Stimulated activated CD8-positive, alpha-beta memory T cell treated with anti-CD3 and anti-CD28 coated beads, Interleukin-4, amount 100 ng/mL, for 1 hour (primary cell): ENCODE measurements at places on chromosomes 3 and 15.

DNA sequence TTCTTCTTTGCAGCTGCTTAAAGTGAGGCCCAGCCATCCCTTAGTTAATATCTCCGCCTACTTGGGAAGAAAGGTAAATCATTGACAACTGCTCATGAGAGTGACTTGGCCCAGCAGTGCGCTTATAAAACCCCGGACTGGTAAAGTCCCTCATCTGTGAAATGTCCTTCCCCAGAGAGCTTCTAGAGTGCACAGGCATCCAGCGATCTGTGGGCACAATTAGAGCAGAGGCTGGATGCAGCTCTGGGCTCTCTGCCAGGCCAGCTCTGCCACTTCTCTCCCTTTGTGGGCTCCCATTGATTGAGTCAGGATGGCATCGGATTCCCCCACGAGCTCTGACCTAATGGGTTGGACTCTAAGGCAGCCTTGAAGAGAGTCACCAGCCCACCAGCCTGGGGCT lies 219.0 kb upstream of the LINGO1 start:
- DNase-seq: no peak

- DNase-seq: no peak
Observed at GRCh38 chr3:45414823-45415222, 26.4 kb downstream of the LARS2 start.

DNA sequence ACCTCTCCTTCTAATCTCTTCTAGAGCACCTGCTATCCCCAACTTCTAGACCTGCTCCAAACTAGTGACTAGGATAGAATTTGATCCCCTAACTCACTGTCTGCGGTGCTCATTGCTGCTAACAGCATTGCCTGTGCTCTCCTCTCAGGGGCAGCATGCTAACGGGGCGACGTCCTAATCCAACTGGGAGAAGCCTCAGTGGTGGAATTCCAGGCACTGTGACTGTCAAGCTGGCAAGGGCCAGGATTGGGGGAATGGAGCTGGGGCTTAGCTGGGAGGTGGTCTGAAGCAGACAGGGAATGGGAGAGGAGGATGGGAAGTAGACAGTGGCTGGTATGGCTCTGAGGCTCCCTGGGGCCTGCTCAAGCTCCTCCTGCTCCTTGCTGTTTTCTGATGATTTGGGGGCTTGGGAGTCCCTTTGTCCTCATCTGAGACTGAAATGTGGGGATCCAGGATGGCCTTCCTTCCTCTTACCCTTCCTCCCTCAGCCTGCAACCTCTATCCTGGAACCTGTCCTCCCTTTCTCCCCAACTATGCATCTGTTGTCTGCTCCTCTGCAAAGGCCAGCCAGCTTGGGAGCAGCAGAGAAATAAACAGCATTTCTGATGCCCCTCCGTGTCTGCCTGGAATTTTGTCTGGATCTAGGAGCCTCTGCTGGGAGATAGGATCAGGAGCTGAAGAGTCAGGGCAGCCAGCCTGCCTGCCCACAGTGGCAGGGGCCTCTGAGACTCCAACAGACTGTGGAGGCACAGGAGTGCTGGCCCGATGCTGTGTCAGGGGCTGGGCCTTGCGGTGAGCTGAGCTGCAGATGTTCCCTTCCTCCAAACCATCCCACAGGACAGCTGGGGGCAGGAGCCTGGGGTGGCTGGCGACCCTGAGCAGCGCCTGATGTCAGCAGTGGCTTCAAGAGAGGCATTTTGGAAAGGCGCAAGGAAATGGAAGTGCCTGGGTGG lies 3.0 kb downstream of the ISLR start:
- no peak for DNase-seq

GRCh38 chr15:66459818-66460615 lies 37.5 kb downstream of the SNAPC5 start:
- DNase-seq: no peak

DNA sequence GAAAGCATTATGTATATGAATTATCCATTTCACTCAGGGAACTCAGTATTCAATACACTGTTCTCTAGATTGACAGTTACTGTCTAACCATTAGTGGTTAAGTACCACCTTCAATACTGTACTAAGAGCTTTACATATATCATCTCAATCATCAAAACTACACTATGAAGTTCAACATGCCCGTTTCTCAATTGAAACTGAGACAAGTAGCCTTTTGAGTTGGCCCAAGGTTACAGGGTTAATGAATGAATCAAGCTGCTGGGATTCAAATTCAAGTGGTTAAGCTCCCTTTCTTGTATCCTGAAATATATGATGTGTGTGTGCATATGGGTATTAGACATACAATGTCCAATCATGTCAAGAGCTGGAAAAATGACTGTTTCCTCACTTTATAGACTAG lies 5.8 kb downstream of the TASOR start:
- no peak for DNase-seq

- DNase-seq: no peak
Observed at GRCh38 chr15:66067687-66068086, 185.9 kb downstream of the MEGF11 start.

DNA sequence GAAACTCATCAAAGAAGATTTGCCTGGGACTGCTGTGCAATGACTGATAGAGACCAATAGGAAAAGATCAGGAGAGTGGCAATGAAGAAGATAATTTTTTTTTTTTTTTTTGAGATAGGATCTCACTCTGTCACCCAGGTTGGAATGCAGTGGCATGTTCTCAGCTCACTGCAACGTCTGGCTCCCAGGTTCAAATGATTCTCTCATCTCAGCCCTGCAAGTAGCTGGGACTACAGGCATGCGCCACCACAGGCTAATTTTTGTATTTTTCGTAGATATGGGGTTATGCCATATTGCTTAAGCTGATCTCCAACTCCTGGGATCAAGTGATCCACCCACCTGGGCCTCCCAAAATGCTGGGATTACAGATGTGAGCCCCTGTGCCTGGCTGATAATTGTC lies 116.9 kb upstream of the CCNL1 start:
- no peak for DNase-seq

GRCh38 chr15:81752546-81752942 lies 293.3 kb downstream of the MEX3B start:
- DNase-seq: no peak

DNA sequence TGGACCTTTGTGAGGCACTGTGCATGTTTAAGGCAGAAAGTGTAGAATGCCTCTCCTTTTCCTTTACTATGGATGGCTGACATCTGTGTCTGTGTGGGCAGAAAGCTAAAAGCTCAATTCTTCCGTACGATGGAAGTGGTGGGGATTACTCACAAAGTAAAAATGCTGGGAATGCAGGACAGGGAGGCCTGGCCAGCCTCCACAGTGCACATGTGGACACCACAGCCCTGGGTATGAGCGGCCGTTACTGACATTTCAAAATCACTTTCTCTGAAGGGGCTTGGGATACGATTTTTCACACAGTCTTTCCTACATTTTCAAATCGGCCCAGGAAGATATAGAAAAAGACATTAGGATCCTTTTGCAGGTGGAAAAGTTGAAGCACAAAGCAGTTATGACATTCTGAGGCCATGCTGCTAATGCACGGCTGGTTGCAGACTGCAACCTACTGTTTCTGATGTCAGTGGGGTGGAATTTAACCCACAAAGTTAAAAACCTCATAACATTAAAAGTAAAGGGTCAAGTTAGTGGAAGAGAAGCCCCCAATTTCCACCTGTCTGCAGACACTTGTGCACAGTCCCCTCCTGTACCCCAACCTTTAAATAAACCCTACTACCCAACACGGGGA lies 27.9 kb downstream of the EHD4 start:
- DNase-seq: no peak

- no peak for DNase-seq
Observed at GRCh38 chr3:159882790-159883779, 105.5 kb upstream of the IL12A start.

- no peak for DNase-seq
Observed at GRCh38 chr15:69579950-69580618, 127.5 kb downstream of the RPLP1 start.

DNA sequence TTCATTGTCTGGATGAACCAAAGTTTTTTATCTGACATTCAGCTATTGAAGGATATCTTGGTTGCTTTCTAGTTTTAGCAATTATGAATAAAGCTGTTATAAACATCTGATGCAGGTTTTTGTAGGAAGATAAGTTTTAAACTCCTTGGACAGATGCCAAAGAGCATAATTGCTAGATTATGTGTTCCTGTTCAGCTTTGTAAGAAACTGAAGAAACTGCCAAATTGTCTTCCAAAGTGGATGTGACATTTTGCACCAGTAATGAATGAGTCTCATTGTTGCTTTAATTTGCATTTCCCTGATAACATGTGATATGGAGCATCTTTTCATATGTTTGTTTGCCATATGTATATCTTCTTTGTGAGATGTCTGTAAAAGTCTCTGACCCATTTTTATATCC lies 239.9 kb upstream of the TTC14 start:
- no peak for DNase-seq
